ENCODE measurements at places on chromosomes 12 and 14.

- DNase-seq, result no peak
These were observed 2.7 kb downstream of the STK38L start for GRCh38 chr12:27246774-27247173.

DNA sequence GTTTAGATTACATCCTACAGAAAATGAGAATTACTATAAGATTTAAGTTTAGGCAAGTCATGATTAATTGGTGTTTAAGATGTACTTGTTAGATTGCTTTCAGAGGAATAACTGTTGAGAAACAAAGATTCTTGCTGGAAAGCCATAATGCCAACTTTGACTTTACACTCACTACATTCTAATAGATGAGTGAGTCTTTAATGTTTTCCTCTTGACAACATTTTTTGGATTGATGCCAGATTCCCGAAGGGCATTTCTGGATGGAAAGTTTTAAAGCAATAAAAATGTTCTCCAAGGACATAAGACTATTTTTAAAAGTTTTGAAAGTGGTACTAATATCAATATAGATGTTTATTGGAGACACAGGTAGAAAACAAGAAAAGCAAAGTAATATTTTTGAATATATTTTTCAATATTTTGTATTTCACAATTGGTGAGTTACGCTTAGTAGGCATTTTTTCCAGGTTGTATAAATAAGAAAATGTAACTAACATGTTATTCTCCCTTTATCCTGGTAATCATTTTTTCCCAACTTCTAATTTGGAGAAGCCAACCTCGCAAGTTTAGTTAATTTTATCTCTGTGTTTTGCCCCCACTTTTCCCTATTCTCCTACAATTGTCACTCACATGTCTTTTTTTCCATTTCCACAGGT is 307.3 kb downstream of the CEP128 start:
- DNase-seq, result no peak

DNA sequence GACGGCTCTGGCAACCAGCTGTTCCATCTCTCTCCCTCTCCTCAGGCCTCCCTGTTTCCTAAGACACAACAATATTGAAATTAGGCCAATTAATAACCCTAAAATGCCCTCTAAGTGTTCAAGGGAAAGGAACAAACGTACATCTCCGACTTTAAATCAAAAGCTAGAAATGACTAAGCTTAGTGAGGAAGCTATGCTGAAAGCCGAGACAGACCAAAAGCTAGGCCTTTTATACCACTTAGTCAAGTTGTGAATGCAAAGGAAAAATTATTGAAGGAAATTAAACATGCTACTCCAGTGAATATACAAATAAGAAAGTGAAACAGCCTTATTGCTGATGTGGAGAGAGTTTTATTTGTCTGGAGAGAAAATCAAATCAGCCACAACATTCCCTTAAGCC is 61.8 kb upstream of the CATSPERB start:
- DNase-seq, result no peak

DNA sequence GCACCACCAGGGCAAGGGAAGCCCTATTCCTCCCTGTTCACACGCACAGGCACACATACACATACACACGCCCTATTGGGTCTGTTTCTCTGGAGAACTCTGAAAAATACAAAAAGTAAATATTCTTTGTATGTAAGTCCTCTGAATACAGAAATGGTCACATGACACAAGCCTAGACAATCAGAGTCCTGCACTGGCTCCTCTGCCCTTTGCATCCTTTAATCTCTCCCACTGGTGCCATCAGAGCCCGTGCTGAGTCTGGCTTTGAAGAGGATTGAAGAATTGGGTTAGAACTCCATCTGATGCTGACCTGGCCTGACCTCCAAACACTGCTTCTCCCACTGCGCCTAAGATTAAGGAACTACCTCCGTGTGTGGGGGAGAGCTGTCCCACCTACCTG is 273.2 kb upstream of the TBX3 start:
- no peak for DNase-seq

DNA sequence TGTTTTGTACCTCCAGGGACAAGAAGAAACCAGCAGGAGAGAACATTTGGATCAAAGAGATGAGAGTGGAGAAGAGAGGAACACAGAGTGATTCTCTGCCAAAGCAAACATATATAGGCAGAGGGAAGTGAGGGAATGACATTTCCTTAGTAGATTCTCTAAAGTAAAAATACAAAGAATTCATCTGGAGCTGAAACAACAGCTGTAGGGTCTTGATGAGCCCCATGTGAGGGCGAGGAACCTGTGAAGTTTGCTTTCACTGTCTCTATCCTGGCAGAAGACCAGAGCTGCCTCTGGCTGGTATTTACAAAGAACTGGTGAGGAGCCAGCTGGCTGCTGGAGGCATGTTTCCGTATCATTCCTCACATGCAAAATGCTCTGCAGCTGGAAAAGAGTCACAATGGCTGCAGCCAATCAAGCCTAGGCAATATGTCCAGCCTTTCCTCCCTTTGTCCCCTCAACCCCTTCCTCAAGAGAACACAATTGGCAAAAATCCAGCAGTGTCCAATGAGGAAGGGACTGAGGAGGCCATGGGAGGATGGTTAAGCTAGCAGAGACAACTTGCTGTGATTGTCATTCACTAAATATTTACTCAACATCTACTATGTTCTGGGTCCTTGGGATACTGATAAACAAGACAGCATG is 122.5 kb downstream of the PHLDA1 start:
- no peak for DNase-seq

GRCh38 chr12:5478081-5478706 is 46.3 kb downstream of the NTF3 start:
- no peak for DNase-seq

GRCh38 chr12:44000309-44000952 is 164.6 kb downstream of the TMEM117 start:
- peak; percentile 3 for DNase-seq

DNA sequence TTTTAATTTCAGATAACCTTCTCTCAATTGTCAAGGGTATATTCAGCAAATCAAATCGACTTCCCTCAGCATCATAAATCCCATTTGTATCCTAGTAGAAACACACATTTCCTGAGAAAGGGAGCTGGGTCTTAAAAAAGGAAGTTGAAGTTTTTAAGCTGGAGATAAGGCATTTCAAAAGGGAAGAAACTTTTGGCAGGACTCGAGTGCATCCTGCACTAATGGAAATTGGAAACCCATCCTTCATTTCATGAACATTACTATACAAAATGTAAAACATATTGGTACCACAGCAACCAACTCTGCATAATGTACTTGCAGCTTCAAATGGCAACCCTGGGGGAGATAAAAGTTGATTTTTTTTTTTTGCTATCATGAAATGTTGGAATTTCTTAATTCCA is 23.7 kb upstream of the TMCC3 start:
- no peak for DNase-seq

- DNase-seq, result peak; percentile 26
These were observed 58.5 kb upstream of the TMPO start for GRCh38 chr12:98456576-98457573.

DNA sequence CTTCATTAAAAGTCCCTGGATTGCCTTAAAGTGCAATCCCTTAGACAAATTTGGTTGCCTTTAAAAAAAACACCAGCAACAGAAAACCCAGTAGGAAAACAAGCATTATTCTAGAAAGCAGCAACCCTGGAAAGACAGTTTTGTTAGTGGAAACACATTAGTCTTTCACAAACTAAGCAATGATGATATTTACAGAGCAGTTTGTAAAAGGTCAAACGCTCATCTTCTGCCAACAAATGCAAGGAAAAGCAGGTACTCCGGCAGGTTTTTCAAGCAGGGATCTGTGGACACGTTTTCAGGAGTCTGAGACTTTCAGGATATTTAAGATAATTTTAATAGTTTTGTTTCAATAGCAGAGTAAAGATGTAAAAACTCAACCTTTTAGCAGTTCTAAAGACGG is 202.2 kb downstream of the EXOC5 start:
- no peak for DNase-seq

GRCh38 chr12:112116232-112117060 is 7.9 kb upstream of the NAA25 start:
- DNase-seq, result no peak

- DNase-seq, result no peak
These were observed 72.9 kb upstream of the STXBP6 start for GRCh38 chr14:25122843-25123242.

GRCh38 chr12:79407671-79408622 is 282.8 kb downstream of the PAWR start:
- DNase-seq, result no peak

GRCh38 chr12:16329594-16329993 is 17.9 kb upstream of the MGST1 start:
- DNase-seq, result no peak

DNA sequence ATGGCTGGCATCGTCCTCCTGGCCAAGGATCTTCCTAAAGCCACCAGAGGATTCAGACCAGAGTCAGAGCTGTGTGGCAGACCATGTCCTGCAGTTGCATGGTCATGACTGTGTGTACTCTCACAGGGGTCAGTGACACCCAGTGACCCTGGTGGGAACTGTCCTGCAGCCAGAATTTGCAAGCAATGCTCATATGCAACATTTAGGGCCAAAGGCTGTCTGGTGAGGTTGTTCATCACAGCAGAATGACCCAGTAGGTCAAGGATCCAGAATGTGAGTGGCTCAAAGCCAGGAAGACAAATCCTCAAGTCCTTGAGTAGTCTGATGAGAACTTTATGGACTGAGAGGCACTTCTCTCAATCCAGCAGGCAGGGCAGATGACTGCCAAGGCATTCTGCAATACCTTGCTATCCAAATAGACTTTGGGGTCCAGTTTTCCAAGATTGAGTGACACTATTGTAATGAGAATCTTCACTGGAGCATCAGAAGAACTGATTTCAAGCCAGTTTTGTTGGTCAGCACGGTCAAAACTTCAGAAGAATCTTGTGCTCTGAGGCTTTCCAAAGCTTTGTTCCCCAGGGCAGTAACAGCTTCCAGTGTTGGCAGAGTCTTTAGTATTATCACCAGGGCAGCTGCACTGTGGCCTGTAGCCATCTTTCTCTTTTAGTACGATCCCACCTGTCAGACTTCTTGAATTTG is 122.0 kb downstream of the PTCSC3 start:
- DNase-seq, result no peak

GRCh38 chr12:111749391-111749790 is 17.3 kb upstream of the ALDH2 start:
- no peak for DNase-seq

DNA sequence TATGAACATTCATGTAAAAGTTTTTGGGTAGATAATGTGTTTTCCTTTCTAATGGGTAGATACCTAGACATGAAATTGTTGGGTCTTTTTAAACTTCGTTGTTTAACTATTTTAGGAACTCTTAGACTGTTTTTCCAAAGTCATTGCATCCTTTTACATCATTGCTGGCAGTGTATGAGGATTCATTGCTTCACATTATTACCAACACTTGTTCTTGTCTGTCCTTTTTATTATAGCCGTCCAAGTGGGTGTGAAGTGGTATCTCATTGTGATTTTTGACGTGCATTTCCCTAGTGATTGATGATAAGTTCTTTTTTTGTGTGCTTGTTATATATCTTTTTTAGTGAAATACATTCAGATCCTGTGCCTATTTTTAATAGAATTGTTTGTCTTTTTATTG is 39.4 kb downstream of the USP15 start:
- DNase-seq, result no peak

GRCh38 chr14:95460647-95461478 is 55.6 kb downstream of the SYNE3 start:
- DNase-seq, result no peak

- DNase-seq, result no peak
These were observed 22.2 kb upstream of the PLEKHG3 start for GRCh38 chr14:64681796-64682710.

DNA sequence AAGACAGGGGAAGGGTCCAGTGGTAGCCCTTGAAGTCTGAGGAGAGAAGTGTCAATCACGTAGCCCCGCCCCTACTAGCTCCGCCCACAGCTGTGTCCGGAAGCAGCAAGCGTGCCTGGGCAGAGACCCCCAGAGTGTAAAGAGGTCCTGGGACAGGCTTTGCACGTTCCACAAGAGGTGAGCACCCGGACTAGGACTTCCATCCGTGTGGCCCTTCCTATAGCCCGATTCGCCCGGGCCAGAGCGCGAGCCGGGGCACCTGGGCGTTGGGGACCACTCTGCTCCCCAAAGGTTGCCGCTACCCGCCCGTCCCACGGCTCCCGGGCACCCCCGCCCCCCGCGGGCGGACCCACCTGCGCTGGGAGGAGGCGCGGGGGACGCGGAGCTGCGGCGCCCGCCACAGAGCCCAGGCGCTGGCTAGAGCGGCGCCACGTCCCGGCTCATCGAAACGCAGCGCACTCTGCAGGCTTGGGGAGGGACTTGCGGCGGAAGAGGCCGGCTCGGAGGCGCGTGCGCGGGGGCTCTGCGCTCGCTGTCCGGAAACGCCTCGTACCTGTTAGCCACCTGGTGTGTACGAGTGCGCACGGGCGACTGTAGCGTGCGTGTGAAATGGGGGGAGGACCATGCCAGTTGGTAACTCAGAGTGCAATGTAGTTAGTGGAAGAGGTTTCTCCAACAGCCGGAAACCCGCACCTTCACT is at the start of gene RABGGTA:
TSS of gene RABGGTA (minus strand) at position 464 of the 700 bp plus-strand sequence. CDS start 482 bp downstream, outside the sequence.
- peak; percentile 75 for DNase-seq

GRCh38 chr14:90419200-90419599 is 22.4 kb downstream of the CALM1 start:
- DNase-seq, result no peak

- no peak for DNase-seq
These were observed 4.4 kb downstream of the MNAT1 start for GRCh38 chr14:60738843-60739508.

- no peak for DNase-seq
These were observed 64.7 kb upstream of the PTCSC3 start for GRCh38 chr14:36241183-36241582.

DNA sequence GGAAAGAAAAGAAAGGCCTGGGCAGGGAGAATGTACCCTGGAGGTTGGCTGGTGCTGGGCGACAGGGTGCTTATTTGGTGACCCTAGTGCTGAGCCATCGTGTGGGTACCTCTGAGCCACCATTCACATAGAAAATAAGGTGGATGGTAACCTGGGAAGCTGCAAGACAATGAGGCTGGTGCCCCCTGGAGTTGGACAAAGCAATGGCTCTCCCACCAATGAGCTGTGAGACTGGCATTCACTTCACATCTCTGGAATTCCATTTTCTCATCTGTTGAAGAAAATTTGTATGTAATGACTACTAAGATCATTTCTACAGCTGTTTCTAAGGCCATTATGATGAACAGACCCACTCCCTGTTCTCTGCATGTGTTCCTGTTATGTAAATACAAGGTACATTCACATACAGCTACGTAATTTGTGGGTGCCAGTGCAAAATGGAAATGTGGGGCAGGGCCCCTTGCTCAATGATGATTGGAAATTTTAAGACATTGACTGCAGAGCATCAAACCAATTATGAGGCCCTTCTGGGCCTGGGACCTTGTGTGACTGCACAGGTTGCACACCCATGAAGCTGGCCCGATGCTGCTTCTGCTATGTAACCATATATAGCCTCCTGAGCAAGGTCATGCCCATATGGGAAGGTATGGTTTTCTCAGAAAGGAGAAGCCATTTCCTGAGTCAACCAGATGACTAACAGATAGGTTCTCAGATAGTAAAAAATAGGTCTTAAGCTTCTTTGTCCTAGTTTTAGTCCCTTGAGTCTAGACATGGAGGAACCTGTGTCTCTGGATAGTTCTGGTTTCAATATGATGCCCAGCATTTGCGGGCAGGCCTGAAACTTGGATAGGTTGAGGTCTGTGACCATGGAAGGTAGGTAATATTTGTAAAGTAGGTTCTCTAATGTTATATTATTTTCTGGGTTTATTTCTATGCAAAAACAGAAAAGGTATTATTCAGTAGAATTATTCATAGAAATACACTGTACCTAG is 63.4 kb upstream of the IGF1 start:
- no peak for DNase-seq

GRCh38 chr12:130665753-130666152 is 50.3 kb downstream of the RIMBP2 start:
- no peak for DNase-seq

GRCh38 chr12:119182701-119183493 is 4.2 kb downstream of the HSPB8 start:
- no peak for DNase-seq

Measured in stimulated activated CD4-positive, alpha-beta T cell treated with anti-CD3 and anti-CD28 coated beads, Interleukin-12 subunit alpha, Interleukin-12 subunit beta, amount 100 ng/mL, for 48 hours (primary cell).